ENCODE measurements at places on chromosomes 1 and 21. TPM values are rescaled to one million over a fixed set of nuclear protein-coding genes. Genes with fewer than 3 reads are reported as not detected.

GRCh38 chr1:247371801-247372259 is 40.2 kb upstream of the ZNF496 start:
- no peak for DNase-seq

DNA sequence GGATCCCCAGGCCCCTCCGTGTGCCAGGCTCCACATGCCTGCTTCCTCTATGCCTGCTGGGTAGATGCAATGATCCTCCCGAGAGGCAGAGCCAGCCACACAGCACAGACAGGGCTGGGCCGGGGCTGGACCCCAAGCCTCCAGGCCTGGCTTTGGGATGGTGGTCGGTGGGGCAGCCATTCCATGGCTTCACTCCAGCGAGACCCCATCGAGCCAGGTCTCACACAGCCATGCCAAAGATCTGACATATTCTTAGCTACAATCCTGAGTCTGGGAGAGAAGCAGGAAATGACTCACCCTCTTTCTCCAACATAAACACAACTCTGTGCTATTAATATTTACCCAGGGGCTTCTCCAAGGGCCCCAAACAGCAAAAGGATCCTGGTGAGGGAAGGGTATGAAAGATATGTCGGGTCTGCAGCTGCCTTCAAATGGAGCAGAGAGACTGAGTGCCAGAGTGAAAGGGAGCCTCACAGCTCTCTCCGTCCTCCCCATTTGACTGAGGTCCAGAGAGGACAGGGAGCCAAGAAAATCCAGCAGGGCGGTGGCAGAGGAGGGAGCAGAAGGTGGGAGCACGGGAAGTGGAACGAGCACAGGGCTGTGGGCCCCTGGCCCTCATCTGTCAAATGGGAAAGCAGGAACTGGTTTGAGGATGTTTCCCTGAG is 639.5 kb downstream of the MATN1 start:
- no peak for DNase-seq

DNA sequence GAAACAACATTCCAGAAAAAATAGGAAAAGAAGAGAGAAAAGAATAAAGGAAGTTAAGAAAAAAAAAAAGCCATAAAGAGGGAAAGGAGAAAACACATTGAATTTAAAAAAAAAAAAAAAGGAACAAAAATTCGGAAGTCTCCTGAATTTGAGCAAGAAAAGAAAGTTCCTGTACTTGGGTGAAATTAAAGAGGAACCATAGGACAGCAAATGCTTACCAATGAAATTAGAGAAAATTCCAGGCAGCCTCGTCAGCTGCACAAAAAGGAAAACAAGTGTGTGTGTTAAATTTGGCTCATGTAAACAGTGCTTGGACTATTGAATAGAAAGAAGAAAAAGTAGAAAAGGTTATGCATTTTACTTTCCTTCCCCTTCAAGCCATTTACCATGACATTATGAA is 4.9 kb downstream of the IL12RB2 start:
- DNase-seq, result no peak

DNA sequence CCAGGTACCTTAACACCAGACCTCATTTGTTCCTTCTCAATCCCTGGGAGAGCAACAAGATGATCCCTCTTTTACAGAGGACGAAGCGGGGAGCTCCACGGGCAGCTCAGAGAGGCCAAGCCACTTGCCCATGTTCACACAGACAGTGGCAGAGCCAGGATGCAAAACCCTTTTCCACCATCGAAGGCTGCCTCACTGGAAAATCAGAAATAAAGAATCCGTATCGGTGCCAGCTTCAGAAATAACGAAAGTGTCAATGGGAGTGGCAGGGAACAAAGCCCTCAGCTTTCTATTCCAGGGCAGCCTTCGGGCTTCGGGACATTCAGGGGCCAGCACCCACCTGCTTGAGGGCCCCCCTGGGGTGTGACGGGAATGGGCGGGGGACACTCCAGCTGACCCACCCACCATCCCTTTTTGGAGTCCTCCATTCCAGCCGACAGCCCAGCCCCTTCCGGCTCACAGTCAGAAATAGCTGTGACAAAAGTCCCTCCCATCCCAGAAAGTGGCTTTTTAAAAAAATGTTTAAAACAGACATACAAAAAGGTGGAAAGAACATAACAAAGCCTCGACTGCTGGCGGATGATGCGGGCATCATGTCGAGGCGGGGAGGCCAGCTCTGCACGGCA is 6.0 kb downstream of the IFFO2 start:
- peak; percentile 76 for DNase-seq

DNA sequence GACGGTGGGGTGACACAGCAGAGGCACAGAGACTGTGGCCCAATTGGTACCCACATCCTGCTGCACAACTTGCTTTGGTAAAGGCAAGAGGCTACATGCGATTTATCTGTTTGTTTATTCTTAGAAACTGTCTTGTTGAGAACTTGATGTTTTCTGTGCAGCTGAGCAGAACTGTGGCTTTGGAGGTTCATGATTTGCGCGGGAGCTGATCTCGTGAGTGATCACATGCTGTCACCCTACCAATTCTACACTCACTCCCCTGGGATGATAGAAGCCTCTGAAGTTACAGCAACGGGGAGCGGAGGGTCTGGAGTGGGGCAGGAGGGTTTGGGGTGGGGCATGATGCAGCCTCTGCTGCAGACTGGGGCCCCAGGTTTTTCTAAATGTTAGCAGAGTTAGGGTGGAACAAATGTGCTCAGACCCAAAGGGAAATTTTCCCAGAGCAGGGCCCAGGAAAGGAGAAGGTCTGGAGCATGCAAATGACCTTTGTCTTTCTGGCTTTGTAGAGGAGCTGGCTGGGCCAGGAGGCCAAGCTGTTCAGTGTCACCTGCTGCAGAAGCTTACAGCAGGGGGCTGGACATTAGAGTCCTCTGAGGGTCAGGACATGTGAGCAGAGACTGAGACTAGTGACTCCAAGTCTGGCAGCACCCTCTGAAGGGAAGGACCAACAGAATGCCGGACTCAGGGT is 83.6 kb downstream of the GRIK3 start:
- DNase-seq, result no peak

DNA sequence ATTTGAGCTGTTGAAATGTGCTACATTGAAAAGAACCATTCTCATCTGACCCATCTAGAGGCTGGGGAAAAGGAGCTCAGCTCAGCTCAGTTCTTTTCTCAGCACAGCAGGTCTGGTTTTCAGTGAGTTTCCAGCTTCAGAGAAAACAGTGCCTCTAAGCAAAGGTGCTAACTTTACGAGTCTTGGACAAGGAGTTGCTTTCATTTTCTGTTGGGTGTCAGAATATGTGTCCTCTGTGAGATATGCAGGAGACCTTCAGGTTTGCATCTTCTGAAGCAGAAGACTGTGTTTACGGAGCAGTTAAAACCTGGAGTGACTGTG is 321.3 kb upstream of the USP24 start:
- no peak for DNase-seq

Gene TIE1
- total RNA-seq, result 51.7 TPM

Gene ADORA1
- 9.4 TPM for total RNA-seq
